Stimulated activated CD4-positive, alpha-beta T cell treated with anti-CD3 and anti-CD28 coated beads, Interleukin-15, amount 100 ng/mL, for 1 hour (primary cell): ENCODE measurements at places on chromosomes 12 and 14.

GRCh38 chr12:4297617-4298016 lies 23.4 kb upstream of the TIGAR start:
- no peak for DNase-seq

DNA sequence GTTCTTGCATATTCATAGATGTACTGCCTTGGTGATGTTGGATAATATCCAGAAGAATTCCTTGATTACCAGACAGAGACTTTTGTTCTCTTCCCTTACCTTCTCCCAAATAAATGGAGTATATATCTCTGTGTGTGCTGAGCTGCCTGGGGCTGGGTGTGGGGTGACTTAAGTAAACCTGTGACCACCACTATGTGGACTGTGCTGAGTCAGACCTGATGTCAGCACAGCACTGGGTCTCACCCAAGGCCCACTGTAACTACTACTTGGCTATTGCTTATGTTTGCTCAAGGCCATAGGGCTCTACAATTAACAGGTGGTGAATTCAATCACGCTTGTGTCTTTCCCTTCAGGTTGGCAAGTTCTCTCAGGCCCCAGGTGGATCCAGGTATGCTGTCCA lies 145.7 kb upstream of the MDGA2 start:
- DNase-seq = no peak

GRCh38 chr12:57832966-57833365 lies 13.6 kb downstream of the CTDSP2 start:
- no peak for DNase-seq

GRCh38 chr14:66511849-66512248 lies 3.9 kb downstream of the GPHN start:
- DNase-seq = no peak

GRCh38 chr14:57009585-57010515 lies 199.6 kb upstream of the OTX2 start:
- DNase-seq = no peak

- DNase-seq = no peak
Measured at GRCh38 chr12:101231636-101232035, 21.6 kb upstream of the SLC5A8 start.

DNA sequence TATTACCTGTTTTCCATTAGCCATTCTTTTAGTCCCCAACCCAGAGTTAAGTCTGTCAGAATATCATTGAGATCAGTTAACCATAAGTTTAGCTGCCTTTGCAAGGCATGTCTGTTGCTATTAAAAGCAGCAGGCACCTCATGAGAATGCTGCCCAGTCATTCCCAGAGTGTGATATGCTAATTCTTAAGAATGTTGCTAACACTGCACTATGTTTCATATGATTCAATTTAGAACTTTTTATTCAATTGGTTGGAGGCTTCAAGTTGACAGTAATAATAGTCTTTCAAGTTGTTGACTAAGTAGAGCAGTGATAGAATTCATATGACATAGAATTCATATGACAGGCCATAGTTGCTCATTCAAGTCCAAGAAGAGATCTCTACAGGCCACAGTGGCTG lies 292.3 kb downstream of the FUT8 start:
- no peak for DNase-seq

DNA sequence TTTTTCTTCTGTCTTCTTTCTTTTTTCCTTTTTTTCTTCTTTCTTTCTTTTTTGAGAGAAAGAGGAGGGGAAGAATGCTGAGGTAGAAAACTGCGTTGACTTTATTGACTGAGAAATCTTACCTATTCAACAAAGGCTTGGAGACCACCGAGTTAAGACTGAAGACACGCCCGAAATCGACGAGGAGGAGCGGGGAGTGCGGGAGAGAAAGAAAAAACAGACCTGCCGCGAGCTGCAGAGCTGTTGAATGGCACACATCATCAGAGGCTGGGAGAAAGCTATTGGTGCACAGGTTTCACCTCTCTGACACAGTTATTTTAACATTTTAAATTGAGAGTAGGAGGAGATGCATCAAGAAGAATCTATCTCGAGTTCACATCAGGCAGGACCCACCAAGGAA lies 5.1 kb downstream of the ASCL1 start:
- no peak for DNase-seq

DNA sequence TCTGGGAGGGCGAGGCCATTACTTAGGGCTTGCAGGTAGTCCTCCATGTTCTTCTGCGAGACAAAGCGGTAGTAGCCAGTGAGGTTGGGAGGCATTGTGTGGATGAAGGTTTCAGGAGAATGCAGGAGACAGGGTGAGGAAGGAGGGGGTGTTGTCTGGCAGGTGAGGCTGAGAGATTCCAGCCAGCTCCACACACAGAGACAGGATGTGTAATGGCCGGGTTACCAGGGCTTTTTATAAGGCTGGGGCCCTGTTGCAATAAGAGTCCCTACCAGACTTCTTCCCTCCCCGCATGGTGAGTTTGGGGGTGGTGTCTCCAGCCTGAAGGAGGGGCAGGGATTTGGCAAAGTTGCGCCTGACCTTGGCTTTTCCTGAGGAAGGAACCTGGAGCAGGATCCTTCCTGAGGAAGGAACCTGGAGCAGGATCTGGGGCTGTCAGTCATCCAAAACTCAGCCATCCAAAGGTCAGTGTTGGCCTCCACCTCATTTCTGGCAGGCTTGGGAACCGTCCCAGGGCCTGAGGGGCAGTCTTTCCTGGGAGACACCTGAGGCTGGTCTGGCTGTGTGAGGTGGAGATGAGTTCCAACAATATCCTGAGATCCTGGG lies at the start of gene RBP5:
TSS of gene RBP5 (minus strand) at position 209 of the 606 bp plus-strand sequence. CDS start at position 95, 114 bp downstream.
- DNase-seq = no peak

- DNase-seq = no peak
Measured at GRCh38 chr12:26429070-26429691, 233.8 kb downstream of the SSPN start.
